ENCODE measurements at places on chromosomes 1 and 21.

GRCh38 chr1:193614817-193615216, 428.4 kb upstream of the B3GALT2 start:
- no peak for DNase-seq

DNA sequence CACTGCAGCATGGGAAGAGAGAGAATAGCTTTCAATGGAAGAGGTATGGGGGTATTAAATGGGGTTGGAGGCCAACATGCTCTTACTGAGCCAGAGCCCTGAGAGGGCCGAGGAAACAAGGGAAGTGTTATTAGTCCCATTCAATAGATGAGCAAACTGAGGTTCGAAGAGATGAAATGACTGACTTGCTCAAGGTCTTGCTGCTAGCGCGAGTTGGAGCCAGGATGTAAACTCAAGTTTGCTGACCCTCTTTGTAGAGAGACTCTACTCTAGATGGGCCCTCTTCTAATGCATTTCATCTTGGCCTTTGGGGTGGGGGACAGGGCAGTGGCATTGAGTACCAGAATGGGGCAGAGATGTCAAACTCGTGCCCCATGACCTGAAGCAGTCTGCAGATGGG, 319.5 kb downstream of the RPS6KC1 start:
- no peak for DNase-seq

DNA sequence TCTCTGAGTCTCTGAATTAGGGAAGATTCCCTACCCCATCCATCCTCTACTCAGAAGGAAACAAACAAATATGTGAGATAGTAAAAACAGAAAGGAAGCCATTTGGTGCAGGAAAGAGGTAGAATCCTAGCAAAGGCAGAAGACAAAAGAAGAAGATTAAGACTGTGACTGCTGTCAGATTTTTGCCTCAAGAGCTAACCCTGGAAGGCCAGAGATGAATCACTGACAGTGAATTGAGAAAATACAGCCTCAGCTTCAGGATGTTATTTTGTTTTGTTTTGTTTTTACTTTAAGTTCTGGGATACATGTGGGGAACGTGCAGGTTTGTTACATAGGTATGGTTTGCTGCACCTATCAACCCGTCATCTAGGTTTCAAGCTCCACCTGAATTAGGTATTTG, 31.7 kb downstream of the DSTYK start:
- DNase-seq, result no peak

GRCh38 chr1:42334240-42335049, 590 bp downstream of the FOXJ3 start:
- peak; percentile 65 for DNase-seq

DNA sequence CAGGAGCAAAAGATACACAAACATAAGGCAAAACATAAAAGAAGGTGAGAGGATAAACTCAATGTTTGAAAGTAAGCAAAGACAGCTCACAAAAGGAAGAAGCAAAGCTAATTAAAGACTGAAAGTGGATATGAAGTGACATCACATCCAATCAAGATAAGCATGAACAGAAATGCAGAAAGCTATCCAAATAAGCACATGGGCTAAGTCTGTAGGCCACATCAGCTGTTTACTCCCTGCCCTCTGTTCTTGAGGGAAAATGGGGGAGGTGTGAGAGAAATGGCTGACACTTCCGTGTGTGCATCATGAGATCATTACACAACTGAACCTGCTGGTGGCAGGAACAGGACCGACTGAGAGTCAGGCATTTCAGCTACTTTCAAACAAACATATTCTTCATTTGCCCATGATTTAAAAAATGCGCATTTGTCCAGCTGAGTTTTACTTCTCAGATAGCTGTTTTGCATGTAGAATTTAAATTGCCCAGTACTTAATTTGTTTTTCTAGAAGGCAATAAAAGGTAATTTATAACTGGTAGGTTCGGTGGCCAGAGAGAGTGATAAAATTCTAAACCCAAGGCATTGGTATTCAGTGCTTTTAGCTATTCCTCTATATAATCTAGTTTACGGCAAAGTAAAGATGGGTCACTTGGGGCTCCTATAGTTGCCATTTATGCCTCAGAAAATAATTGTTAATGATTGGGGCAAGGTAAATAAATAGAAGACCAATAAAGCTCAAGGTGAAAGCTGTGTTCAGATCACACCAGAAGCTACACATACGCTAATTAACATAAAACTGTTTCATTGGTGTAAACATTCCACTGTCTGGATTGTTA, 27.2 kb upstream of the MAN1A2 start:
- peak; percentile 39 for DNase-seq

DNA sequence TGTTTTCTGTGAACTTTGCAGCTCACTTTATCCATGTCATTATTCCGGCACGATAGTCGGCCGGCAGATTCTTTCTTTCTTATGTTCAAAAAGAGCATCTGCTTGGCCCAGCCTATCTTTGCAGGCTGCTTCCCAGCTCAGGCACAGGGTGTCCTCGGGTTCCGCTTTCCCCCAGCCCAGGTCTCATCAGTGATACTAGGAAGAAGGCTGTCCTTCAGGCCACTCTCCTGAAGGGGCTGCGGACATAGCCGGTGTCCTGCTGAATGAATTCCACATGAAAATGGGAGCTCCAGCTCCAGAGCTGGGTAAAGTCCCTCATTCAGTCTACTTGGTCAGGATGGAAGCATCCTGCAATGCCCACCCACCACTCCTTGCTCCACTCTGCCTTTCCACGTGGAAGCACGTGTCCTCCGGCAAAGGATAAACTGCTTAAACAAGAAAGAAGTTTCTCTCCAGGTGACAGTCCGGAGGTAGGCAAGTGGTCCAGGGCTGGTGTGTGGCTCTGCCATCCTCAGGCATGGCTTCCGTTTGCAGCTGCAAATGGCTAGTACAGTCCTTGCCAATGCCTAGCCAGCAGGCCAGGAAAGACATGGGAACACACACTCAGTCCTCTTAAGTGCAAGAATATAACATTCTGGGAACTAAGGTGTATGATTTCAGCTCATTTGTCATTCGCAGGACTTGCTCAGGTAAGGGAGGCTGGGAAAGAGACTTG, 161.0 kb downstream of the TRIM33 start:
- no peak for DNase-seq

GRCh38 chr1:248884632-248885295, 21.3 kb upstream of the PGBD2 start:
- no peak for DNase-seq
